ENCODE measurements at places on chromosomes 11 and 22.
A peak's percentile ranks its signal among the peaks of the same experiment; 100 is the strongest.

DNA sequence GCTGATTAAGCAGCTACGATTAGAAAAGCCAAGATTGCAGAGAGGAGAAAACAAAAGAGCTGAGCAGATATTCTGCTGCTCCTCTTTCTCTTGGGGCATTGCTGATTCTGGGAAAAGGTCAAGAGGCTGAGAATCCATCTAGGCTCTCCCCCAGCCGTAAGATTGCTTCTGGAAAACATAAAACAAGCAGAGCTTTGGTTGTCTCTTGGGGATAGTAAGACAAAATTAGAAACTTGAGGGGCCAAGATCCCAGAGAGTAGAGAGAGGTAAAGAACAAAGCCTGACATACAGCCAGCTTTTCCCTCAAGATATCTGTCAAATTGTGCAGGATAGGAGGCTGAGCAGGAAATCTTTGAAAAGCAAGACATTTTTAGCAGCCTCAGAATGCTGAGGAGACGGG, 158.2 kb downstream of the TTC28 start:
- no peak for DNase-seq

DNA sequence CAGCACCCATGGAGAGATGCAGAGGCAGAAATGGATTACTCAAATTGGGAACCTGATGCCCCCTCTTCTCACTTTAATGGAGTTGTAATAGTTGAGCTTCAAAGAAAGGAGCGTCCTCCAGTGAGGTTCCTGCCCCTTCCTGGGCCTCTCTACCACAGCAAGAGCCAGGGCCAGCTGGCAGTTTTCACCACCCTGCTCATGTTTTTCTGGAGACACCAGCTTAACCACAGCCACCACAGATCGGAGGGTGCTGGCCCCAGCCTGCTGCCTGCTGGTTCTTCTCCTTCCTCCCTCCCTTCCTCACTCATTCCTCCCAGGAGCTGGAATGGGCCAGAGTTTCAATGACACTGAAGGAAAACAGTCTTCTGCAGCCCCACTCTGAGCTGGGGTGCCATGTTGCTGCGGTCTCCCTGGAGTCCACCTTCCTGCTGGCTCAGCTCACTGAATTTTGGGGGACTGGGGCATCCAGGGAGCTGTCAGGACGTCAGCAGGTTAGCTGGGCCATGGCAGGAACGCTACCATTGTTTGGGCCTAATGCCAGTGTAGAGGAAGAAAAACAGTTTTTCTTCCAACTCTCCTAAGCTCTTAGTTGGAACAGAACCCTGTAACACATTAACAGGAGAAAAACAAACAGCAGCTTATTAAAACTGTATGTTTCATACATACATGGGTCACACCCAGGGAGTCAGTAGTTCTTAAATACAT, 57.7 kb downstream of the TRAF6 start:
- DNase-seq = no peak

DNA sequence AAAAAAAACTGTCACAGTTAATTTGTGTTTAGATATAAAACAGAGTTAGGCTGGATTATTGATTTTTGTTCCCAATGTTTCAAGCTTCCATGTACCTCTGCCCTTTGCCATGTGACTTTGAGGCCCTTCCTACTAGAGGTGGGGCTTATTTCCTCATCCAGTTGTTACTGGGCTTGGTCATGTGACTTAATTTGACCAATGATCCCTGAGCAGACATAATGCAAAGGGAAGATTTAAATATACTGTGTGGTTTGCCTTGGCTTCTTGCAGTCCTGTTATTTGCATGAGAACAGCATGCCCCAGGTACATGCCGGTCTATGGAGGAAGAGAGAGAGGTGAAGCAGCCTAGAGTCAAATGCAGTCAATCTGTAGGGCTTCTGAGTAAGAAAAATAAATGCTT, 347.0 kb downstream of the MIAT start:
- DNase-seq = peak; percentile 77

DNA sequence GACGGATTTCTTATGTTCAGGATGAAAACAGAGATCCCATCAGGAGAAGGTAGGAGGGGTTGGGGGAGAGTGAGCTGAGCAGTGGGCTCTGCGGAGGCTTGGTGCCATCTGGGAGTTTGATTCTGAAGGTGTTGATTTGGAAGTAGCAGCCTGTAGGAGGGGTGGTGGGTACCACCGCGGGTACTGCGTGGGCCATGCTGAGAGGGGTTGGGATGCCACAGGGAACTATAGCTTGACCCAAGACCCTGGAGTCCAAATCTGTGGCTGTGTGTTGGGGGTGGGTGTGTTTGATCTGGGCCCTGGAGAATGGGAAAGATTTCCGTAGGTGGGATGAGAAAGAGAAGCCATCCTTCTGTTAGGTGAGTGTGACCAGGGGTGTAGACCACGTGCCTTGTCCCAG, 5.0 kb downstream of the INCENP start:
- no peak for DNase-seq

GRCh38 chr11:67999201-67999629, 4.7 kb downstream of the UNC93B1 start:
- no peak for DNase-seq

- no peak for DNase-seq
These were observed 19.8 kb downstream of the TPST2 start for GRCh38 chr22:26570115-26570514.

GRCh38 chr22:30806391-30806861, 111.8 kb downstream of the OSBP2 start:
- DNase-seq = peak; percentile 62

GRCh38 chr22:22855617-22856308, 31.9 kb upstream of the IGLL5 start:
- peak; percentile 57 for DNase-seq

GRCh38 chr22:46997311-46997970, 235.0 kb downstream of the TBC1D22A start:
- no peak for DNase-seq

GRCh38 chr11:17230867-17231851, 23.4 kb upstream of the PIK3C2A start:
- no peak for DNase-seq

GRCh38 chr11:87022254-87022653, 15.5 kb upstream of the TMEM135 start:
- no peak for DNase-seq

DNA sequence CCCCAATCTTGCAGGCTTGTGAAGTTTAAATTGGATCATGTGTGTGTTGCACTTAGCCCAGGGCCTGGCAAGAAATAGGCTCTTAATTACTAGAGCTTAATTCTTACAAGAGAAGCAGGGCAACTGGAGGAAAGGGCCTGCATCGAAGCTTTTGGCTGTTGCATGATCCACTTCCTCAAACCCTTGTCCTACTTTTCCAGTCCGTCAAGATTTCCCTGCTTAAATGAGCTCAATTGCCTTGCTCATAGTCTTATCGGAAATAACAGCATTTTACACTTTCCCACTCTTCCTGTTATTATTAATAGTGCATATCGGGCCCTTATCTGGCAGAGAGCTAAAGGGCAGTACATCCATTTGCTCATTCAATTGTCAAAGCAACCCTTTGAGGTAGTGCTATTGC, 18.1 kb downstream of the DTX4 start:
- DNase-seq = no peak

GRCh38 chr11:15123849-15124248, 9.1 kb downstream of the INSC start:
- no peak for DNase-seq

- no peak for DNase-seq
These were observed 14.2 kb upstream of the GNB1L start for GRCh38 chr22:19868773-19869471.

GRCh38 chr22:40345271-40345670, 1.0 kb upstream of the ADSL start:
- no peak for DNase-seq

DNA sequence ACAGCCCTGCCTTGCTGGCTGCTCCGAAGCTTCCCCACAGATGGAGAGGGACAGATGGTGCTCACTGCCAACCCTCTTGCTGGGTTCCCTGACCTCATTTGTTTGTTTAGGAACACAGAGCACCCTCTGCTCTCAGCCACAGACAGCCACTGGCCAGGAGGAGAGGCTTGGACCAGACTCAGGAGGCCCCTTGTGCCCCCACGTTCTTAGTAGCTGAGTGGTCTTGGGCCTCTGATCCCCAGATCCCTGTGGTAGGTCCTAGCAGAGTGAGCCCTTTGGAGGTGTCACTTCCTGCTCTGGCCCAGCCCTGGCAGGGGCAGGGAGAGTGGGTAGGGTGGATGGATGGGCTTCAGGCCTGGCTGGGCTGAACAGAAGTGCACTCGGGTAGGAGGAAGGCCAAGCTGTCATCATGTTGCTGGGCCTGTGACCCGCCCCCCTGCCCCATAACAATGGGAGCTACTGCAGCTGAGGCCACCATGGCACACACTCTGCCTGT, 84.0 kb downstream of the DHCR7 start:
- DNase-seq = no peak

GRCh38 chr11:93198215-93198845, 539 bp upstream of the SLC36A4 start:
- DNase-seq = no peak

DNA sequence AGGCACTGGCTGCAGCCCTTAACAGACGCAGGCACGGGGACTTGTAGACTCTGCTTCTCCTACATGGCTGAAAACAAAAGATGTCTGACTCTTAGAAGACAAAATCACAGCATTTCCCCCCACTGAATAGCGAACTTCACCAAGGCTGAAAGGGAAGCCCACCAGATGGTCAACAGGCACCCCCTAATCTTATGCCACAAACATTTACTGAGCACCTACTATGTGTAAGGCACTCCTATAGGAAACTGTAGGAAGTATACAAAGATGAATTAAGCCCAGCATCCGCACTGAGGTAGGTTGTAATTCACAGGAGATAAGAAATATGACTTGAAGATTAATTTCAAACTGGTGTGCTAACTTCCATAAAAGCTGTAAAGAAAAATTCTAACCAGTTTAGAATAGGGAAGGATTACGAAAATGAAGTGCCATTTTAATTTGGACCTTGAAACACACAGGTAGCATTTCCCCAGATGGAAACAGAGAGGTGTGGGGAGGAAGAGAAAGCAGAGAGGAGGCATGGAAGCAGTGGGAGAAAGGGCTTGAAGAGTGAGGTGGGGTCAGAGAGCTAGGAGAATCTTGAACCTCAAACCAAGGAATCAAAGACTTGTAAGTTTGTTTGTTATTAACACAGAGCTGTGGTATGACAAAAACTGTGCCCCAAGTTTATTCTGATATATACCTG, 38.1 kb downstream of the NUMA1 start:
- DNase-seq = no peak

- no peak for DNase-seq
These were observed 2.7 kb downstream of the CHRM4 start for GRCh38 chr11:46388619-46389449.

- DNase-seq = no peak
These were observed 78.0 kb downstream of the PISD start for GRCh38 chr22:31583861-31584485.

DNA sequence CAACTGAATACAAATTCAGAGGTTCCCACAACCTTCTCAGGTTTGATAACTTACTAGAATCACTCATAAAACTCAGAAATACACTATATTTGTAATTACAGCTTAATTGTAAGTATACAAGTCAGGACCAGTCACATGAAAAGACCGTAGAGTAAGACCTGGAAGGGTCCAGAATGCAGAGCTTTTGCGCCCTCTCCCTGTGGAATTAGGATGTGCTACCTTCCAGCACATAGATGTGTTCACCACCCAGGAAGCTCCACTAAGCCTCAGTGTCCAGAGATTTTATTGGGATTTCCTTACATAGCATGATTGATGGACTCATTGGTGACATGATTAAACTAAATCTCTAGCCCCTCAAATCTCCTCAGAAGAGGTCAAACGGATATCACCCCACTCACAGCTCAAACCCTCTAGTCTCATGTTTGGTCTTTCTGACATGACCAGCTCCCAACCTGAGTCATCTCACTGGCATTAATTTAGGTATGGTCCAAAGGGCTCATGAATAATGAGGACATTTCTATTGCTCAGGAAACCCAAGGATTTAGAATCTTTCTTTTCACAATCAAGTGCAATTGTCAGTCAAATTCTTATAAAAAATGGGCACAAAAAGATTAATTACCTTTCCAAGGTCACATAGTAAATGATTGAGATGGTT, 77.2 kb upstream of the UBASH3B start:
- no peak for DNase-seq

GRCh38 chr11:33320814-33321330, 63.7 kb downstream of the HIPK3 start:
- DNase-seq = no peak

DNA sequence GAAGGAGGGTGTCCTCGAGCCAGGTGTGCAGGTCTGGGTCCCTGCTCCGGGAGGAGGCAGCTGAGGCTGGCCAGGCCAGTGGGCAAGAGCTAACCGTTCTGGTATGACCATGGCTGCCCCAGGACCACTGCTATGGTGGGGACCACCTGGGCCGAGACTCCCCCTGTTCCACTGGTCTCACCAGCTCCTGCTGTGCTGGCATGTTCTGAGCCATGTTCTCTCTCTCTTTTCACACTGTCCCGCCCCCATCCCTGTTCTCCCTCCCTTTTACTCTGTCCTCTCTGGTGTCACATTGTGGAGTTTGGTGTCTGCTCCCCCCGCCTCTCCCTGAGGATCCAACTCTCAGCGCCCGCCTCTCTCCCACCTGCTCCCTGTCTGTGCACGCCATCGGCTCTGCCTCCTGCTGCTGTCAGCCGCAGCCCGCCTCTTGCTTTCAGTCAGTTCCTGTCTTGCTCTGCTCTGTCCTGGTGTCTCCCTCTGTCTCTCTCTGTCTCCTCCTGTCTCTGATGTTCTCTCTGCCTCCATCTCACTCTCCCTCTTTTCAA, 66.4 kb downstream of the LRRC32 start:
- DNase-seq = no peak

DNA sequence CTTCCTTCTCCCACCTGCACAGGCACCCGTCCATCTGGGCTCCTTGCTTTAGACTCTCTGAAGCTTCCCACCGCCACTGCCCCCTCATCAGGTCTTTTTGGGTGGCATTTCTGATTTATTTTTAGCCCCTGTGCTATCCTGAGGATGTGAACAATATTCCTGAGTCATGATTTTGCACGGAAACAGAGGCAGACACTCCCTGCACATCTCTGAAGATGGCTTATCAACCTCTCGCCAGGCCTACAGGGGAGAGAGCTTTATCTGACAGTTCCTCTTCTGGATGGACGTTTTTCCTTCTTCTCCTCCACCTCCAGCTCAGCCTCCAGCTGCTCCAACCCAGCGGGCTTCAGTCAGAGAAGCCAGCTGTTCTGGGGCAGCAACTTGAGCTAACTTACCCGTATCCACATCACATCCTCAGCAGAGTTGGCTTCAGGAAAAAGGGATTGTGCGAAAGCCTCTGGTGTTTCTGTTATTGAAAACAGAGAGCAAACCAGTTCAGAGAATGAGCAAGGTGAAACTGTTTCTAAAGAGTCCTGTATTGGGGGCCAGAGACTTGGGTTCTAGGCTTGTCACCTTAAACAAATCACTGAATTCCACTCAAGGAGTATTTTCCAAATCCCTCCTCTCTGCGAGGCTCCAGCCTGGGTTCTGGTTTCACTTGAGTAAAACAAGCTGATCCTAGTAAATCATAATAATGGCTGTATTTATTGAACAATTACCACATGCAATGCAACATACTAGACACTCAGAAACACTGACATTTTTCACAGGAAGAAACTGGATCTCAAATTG, 33.1 kb upstream of the ETS1 start:
- DNase-seq = no peak

Measured in iPS-NIHi11 (cell line).